CD8-positive, alpha-beta memory T cell (primary cell): ENCODE measurements at places on chromosomes 5 and 9. TPM values are rescaled to one million over a fixed set of nuclear protein-coding genes. Genes with fewer than 3 reads are reported as not detected.

Gene CDKN2B
- total RNA-seq: 0.09 TPM

Gene HRCT1
- total RNA-seq: not detected

Gene NR4A3
- 37.7 TPM for total RNA-seq

DNA sequence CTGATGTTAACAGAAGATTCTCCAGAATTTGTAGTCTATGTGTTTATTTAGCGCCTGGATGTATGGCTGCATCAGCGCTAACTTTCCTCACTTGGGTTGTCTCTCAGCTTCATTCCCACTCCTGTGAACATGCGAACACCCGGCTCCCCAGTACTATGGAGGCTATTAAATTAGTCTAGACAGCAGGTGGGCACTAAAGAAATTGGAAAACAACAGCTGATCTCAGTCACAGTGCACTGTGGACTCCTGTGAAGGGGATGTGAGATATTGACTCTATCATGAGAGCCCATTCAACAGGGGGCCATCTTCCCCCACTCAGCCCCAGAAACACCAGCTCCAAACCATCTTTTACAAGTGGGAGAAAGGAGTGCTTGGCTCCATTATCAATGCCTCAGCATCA is 471.0 kb downstream of the KDM4C start:
- DNase-seq: no peak

DNA sequence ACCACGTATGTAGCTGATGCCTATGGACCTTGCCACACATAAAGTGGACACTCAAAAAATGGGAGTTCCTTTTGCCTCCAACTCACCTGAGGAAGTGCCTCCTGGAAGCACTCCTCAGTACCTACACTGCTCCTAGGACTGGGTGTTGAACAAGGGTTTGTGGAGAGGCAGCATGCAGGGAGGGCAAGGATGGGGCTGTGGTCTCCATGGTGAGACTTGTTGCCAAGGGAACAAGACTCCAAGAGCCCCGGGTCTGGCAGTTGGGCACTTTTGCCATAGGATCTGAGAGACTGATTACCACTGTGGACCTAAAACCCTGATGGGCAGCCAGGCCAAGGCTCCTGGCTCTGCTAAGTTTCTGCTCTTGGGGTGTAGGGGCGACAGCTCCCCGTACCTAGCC is 6.9 kb upstream of the NR5A1 start:
- no peak for DNase-seq

GRCh38 chr9:71793386-71794105 is 25.2 kb upstream of the CEMIP2 start:
- no peak for DNase-seq

GRCh38 chr5:152388610-152389009 is 16.5 kb downstream of the NMUR2 start:
- no peak for DNase-seq
